Mucosa of descending colon (tissue), 3 donors: ENCODE measurements at places on chromosomes 5 and 9.
A peak's percentile ranks its signal among the peaks of the same experiment; 100 is the strongest.

DNA sequence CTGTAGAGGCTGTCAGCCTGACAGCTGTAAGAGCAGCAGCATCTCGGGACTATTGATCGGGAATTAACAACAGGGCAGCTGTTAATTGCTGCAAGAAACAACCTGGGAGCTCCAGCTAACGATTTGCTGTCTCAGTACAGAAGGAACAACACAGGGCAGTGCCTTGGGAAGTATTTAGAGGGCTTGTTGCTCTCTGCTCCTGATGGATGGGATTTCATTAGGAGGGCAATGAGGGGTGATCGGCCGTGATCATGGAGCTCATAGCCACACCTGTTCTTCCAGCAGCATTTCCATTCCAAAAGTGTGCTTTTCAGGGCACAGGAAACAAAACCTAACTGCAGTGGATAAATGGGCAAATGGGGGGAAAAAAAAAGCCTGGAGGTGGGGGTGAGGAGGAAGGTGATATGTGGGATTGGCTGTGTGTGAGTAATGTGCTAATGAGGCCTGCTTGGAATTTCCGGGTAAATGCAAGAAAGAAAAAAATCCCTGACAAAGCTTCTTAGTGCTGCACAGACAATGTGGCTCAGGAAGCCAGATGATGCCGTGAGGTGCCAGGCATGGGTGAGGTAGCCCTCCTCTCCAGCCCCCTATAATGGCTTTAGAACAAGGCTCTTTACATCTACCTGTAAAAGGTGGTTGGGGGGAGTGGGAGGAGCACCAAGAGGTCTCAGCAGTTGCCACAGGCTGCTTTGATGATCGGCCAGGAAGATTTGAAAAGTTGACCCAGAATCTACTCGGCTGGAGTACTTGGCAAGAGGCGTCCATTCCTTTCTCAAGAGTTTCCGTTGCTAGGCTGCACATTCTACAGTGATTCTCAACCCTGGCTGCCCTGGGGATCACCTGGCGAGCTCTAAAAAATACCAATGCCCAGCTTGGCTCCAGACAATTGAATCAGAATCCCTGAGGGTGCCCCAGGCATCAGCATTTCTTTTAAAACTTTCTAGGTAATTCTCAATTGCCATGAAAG, 139.5 kb upstream of the KLF9 start:
- no peak for DNase-seq

- no peak for DNase-seq
Observed at GRCh38 chr9:123359546-123359945, 3.5 kb downstream of the CRB2 start.

DNA sequence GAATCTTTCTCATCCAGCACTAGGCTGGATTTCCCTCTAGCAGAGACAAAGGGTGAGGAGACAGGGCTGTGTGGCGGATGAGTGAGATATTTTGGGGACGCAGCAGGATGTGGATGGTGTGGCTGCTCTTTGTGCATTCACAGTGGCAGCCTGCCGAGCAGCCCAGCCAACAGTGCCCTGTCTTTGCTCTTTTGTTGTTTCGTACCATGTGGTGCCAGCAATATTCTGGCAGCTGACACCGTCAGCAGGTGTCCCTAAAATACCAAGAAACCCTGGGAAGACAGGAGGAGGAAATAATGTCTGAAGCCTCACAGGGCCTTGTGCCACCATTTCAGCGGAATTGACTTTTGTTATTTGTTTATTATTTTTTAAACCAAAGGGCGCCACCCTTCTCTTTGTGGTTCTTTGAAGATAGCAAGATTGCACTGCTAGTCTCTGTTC, 141.4 kb downstream of the CCDC192 start:
- DNase-seq, result peak; percentile 53

GRCh38 chr5:150411245-150411979, 1.3 kb downstream of the CD74 start:
- DNase-seq, result peak; percentile 70
